ENCODE measurements at places on chromosomes 5 and 9. TPM values are rescaled to one million over a fixed set of nuclear protein-coding genes. Genes with fewer than 3 reads are reported as not detected.

GRCh38 chr9:12766357-12766756 is 8.5 kb upstream of the LURAP1L start:
- no peak for DNase-seq

GRCh38 chr5:95317085-95317484 is 32.2 kb upstream of the MCTP1 start:
- DNase-seq, result no peak

DNA sequence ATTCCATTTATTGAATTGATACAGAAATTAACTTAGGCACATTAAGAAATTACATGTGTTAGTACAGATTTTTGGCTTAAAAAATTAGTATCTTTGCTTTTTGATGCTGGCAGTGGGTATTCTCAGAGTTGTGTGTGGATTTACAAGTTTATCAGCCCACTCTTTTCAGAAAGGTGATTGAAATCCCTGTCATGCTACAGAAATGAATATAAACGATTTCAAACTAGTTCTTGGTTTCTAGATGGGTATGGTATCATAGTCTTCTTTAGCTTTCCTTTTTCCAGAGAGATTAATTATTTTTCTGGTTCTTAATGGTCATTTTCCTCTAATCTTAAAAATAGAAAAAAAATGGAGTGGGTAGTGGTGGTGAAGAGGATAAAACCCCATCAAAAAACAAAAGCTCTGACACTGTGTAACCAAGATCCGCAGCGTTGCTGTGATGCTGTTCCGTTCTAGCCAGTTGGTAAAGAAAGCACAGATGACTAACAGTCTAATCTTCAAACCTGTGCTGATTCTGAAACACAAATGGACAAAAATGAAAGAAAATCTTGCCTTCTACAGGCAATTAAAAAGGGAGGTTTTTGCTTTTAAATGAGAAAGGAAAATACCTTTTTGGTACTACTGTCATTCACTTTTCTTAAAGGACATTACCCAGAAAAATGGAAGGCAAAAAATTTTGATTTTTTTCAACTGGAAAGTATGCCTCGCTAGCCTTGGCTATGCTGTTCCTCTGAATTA is 5.2 kb downstream of the LRRTM2 start:
- no peak for DNase-seq

- no peak for DNase-seq
Observed at GRCh38 chr9:21583628-21584377, 101.7 kb upstream of the IFNE start.

The SPATA31A3 gene
- not detected for total RNA-seq

The PTPDC1 gene
- 6.2 TPM for total RNA-seq

The CDK7 gene
- total RNA-seq, result 40.8 TPM

The GKAP1 gene
- 3.2 TPM for total RNA-seq

The RGS14 gene
- 60.5 TPM for total RNA-seq

All from CD8-positive, alpha-beta memory T cell (primary cell).